Activated CD8-positive, alpha-beta memory T cell treated with anti-CD3 and anti-CD28 coated beads, Interleukin-2, amount 50 U/mL, for 4 hours (primary cell): ENCODE measurements at places on chromosomes 2 and 18.
A peak's percentile ranks its signal among the peaks of the same experiment; 100 is the strongest.

- no peak for DNase-seq
Measured at GRCh38 chr2:30201990-30202389, 29.3 kb upstream of the LBH start.

GRCh38 chr2:96260387-96261260, 5.2 kb downstream of the TMEM127 start:
- no peak for DNase-seq

DNA sequence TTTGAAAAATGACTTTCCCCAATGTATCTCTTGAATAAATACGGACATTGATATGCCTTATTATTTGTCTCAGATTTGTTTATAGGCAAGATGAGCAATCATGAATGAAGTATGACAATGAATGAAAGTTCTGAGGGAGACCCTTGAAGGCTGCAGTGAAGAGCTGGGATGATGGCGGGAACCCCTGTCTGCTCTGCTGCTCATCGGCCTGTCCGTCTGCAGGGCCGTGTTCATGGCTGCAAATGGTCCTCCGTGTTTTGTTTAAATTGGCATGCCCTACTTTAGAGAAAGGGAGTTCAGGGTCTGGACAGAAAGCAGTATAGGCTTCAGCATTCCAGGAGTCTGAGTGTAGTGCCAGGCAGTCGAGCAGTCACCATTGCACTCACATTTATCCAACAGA, 1.2 kb upstream of the HS1BP3 start:
- no peak for DNase-seq

GRCh38 chr2:11154923-11155380, 315 bp upstream of the SLC66A3 start:
- peak; percentile 98 for DNase-seq

DNA sequence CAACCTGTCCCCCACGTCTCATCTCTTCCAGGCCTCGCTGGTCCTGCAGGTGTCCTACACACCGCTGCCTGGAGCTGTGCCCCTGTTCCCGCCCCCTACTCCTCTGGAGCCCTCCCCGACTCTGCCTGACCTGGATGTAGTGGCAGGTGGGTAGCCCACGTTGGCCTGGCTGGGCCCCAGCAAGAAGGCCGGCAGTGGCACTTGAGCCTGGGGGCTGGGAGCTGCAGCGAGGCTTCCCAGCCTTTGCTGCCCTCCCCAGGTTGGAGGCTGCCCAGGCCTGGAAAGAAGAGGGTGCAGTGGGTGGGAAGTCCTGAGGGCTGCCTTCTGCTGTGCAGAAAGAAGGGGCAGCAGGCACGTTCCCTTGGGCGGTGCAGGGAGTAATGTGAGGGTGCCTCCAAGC, 58.4 kb downstream of the DYSF start:
- DNase-seq = no peak

GRCh38 chr2:9008951-9009664, 5.6 kb upstream of the MBOAT2 start:
- no peak for DNase-seq

DNA sequence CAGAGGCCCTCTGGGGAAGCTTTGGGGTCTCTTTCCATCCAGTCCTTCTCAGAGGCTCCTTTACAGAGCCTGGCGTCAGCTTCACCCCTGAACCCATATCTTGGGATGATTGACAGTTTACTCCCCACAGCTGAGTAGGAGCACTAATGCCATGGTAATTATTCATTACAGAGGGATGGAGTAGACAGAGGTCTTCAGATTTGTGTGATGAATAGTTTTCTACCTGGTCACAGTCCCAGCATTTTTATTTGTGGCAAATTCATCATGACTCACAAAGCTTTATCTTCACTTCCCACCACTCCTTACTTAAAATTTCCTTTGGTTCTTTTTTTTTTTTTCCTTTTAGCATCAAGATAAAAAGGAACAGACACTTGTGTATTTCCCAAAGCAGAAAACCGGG, 104.2 kb downstream of the CCDC85A start:
- no peak for DNase-seq

- DNase-seq = no peak
Measured at GRCh38 chr2:150729495-150729955, 242.1 kb upstream of the RND3 start.

- DNase-seq = no peak
Measured at GRCh38 chr18:3510024-3510423, 60.1 kb downstream of the TGIF1 start.

- no peak for DNase-seq
Measured at GRCh38 chr18:27363872-27364271, 178.8 kb upstream of the CHST9 start.

DNA sequence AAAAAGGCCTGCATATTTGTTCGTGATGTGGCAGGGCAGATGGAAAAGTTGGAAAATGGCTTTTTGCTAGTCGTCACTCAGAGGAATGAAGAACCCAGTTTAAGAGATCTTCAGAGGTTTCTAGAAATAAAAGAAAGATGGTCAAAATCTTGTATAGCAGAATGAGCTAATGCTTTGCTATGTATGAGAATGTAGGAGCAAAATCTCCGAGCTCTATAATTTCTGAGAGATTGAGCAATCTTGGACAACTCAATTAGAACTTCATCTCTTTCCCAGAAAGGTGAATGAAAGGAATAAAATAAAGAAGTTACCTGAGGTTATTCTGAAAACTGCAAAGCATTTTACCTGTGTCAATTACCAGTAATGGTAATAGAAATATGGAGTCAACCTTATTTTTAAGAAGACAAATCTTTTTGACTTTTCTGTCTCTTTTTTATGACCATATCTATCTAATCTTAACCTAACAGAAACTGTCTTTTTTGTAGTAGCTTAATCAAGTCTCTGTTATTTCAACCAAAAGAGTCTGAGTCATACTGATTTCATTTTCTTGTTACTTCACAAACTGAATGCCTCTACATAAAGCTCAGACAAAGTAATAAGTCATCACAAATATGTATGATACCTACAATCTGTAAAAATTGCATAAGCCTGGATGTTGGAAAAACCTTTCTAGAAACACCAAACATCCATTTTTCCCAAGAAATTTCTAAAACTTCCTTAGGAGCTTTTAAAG, 32.5 kb downstream of the CCDC68 start:
- no peak for DNase-seq

DNA sequence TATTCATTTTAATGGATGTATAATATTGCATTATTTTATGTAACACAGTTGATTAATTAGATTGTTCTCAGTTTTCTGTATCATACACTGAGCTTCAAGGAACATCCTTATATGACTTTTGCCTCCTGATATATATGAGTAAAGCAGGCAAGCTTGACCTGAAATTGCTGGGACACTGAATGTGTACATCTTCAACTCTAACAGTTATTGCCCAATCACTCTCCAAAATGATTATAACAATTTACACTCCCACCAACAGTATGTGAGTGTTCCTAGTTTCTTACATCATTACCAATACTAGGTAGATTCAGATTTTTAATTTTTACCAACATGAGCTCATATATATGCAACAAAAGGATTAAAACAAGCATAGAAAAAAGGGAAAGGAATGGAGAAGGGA, 379.4 kb downstream of the SETBP1 start:
- DNase-seq = no peak

DNA sequence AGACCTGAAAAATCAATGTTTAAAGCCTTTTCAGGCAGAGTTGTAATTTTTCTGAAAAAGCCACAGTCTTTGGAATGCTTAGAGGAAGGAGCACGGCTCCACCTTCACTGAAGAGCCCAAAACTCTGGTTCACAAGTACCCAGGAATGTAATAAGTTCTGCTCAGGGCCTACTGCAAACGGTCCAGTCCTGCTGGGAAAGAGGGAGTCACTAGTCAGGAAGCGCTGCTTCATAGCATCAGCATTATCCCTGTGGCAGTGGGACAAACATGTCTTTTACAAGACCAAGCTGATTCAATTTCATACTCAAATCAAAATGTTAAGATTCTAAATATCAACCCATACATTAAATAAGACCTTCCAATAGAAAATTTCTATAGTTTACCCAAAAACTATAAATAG, 152.9 kb upstream of the PGAP1 start:
- no peak for DNase-seq

GRCh38 chr2:195763866-195764265, 106.8 kb downstream of the SLC39A10 start:
- no peak for DNase-seq

GRCh38 chr2:64267699-64268098, 123.5 kb upstream of the PELI1 start:
- DNase-seq = no peak

GRCh38 chr18:23424616-23425015, 28.5 kb upstream of the RIOK3 start:
- no peak for DNase-seq

DNA sequence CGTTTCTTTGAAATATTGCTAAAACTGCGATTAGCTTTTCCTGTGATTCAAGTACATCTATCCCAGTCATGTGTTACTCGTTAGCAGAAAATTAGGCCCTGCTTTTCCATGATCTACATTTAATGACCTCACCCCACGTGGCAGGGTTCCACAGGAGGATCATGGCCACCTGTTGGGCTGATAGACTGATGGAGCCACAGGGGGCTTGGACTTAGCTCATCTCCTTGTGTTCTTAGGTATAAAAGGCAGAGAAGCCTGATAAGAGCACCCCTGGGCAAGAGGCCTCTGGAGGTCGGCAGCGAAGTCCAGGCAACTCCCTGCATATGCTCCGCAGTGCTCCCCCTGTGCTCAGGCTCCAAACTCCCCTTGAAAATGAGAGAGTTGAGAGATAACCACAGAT, 12.9 kb downstream of the FZD7 start:
- no peak for DNase-seq

DNA sequence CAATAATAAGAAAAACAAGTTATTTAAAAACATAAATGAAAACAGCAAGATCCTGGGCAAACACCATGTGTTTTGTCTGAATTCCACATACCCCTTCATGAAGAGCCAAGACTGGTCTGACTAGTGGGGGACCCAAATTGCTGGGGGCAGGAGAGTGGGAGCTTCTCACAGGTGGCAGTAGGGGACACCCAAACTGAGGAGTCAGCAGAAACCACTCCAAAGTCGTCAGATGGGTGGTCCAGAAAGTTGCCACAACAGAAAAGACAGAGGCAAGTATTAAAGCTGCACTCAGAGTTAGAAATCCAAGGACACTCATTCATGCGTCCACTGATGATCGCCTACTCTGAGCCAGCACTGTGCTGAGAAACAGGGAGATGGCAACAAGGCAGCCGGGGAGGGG, 12.3 kb upstream of the LCLAT1 start:
- no peak for DNase-seq

DNA sequence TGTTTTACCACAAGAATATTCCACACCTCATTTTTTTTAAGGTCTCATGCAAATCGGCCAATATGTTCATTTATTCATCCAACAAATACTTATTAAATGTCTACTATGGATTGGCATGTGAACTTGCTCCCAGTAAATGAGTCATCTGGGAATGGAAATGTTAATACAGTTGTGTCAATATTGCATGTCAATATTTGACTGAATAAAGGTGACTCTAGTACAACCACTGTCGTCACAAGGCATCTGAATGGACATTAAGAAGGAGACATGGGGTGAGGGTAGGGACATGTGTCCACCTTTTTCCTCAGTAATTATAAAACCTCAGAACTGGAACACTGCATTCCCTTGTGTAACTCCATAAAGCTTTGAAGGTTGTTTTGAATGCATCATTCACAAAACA, 365.4 kb downstream of the ADCYAP1 start:
- DNase-seq = no peak

GRCh38 chr2:217438136-217438535, 564.7 kb downstream of the TNS1 start:
- DNase-seq = no peak

- DNase-seq = no peak
Measured at GRCh38 chr2:237458519-237458918, 28.5 kb upstream of the MLPH start.

DNA sequence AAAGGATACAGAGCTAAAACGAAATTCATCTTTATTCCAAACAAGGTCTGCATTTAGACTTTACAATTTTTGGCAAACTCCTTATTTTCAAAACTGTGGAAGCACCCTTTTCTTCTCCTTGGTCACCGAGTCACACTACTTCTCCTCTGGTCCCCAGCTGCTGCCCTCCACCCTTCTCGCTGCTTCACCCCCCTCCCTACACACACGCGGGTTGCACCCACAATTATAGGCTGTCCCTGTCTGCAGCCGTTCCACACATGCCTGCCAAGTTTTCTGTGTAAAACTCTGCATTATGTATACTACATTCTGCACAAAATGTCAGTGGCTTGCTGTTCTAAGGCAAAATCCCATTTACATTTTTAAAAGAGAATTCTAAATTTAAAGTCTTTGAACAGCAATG, 63.5 kb downstream of the PTPN2 start:
- no peak for DNase-seq

DNA sequence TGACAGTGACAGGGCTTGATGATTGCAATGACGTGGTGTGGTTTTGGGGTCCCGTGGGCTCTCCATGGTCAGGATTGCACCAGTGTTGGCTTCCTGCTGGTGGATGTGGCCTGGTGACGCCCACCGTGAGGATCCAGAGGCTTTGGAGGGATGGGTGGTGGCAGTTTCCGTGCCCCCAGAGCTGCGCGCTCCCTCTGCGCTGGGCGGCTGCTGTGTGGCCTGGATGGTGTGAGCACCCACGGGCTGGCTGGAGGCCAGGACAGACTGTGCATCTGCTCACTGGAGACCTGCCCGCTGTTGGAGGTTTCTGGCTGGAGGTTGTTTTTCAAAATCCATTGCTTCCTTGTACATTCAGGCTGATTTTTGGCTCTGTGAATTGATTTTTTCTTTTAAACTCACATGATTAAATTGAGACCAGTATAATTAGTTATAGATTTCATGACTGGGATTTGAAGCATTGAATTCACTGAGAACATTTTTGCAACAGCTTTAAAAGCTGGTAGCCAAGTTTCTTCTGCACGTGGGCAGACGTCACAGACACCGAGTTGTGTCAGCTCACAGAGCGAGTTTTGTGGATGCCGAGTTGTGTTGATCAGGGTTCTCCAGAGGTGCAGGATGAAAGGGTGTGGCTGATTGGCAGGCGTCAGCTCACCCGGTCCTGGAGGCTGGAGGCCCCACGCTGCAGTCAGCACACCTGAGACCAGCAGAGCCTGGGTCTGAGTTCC, 72.7 kb downstream of the KCNG2 start:
- no peak for DNase-seq

GRCh38 chr2:180412219-180412618, 405.1 kb upstream of the CWC22 start:
- DNase-seq = no peak

GRCh38 chr2:10835052-10835970, 22.7 kb upstream of the PDIA6 start:
- peak; percentile 73 for DNase-seq

GRCh38 chr2:20511130-20511529, 64.3 kb downstream of the RHOB start:
- no peak for DNase-seq

DNA sequence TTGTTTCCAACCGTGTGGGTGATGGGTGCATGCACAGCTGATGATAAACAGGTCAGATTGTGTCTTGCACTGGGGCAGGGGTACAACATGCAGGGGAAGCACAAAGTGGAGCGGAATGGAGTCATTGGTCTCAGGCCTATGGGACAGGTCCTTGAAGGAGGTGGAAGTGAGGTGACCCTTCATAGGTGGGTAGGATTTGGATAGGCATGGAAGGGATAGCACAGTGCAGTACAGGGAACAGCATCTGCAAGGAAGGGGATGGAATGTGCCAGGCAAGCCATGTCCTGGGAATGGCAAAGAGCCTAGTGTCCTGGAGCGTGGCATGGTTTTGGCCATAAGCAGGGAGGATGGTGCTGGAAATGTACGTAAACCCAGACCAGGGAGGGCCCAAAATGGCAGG, 143.9 kb downstream of the CAPN13 start:
- DNase-seq = no peak

- DNase-seq = no peak
Measured at GRCh38 chr2:95010718-95011117, 14.8 kb upstream of the MAL start.

- no peak for DNase-seq
Measured at GRCh38 chr2:25655316-25655715, 18.1 kb downstream of the DTNB start.

GRCh38 chr18:55003695-55004094, 44.4 kb upstream of the CCDC68 start:
- DNase-seq = no peak
